ENCODE measurements at places on chromosomes 6 and 20.
A peak's percentile ranks its signal among the peaks of the same experiment; 100 is the strongest.

DNA sequence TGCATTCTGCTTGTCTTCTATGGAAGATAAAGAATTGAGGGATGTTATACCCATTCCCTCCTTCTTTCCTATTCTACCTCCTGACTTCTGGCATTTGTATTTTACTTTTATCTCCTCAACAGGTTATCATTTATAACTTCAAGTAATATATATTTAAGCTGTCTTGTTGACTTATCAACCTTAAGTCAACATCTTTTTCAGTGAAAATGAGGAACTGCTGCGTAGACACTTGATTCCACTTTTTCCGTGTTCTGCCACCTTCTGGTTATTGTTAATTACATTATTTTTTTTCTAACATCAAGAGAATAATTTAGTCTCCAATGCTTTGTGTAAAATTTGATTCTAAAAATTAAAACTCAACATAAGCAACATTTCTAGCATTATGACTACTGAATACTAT is 107.5 kb downstream of the PRKN start:
- peak; percentile 17 for DNase-seq

GRCh38 chr6:159074876-159075275 is 30.1 kb upstream of the TAGAP start:
- no peak for DNase-seq

DNA sequence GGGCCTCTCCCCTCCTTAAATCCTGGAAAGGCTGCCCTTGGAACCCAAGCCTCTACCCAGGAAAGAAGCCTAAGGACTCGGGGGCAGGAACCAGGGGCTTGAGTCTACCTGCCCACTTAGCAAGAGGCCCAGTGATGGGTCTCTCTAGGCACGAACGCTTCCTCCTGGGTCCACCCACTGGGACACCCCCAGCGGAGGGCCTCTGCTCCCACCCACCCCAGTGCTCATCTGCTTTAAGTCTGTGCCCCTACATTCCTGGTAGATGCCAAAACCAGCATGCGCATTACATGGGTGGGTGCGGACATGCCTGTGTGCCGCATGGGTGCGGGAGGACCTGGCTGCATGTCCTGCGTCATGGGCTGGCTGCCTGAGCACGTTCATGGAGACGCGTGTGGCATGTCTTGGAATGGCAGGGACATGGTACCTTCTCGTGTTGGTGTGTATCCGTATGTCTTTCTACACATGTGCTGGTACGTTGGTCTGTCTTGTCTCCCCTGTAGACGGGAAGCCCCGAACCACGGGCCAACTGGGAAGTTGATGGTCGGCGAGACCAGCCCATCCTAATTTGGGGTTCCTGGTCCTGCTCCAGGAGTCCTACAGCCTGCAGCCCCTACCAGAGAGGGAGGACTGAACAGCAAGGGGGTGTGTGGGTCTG is 29.3 kb downstream of the SNPH start:
- DNase-seq, result no peak

- DNase-seq, result no peak
These were observed 160.1 kb upstream of the QKI start for GRCh38 chr6:163254341-163254835.

DNA sequence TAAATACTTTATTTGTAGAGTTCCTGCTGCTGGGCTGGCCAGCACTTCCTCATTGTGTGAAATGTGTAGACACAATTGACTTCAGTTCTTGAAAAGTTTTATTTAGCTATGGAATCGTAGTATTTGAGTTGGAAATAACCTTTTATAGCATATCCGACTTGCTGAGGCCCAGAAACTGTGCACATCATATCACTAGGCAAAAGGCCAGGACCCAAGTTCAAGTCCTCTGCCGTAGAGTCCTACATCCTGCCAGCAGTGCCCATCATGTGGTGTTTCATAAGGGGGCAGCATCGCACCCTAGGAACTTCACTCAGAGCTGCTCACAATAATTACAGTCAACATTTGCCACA is 207.7 kb upstream of the SNX9 start:
- peak; percentile 85 for DNase-seq

DNA sequence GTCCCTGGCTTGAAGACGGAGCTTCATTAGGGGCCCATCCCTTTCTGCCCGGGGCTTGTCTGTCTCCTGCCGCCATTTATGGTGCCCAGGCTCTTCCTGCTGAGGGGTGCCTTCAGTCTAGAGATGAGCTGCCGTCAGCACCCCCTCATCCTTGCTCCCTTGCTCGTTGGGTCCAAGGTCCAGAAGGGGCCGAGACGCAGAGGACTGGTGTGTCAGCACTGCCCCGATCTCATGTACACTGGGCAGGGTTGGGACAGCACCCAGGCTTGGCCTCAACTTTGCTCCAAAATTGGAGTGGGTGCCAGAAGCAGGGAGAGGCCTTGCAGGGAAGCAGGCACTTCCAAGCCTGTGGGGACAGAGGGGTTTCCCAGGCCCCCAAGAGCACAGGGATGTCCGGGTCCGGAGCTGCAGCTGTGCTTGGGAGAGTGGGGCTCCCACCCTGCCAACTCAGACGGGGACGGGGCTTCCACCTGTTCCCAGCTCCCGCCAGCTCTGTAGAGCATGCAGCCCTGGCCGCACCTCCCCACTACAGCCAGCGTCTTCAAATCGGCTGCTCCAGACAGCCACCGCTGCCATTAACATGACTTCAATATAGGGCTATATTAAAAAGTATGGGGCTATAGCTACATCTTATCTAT is 488.8 kb downstream of the TENT5A start:
- DNase-seq, result no peak

- DNase-seq, result no peak
These were observed 205.0 kb downstream of the KCNQ5 start for GRCh38 chr6:72826744-72827438.

DNA sequence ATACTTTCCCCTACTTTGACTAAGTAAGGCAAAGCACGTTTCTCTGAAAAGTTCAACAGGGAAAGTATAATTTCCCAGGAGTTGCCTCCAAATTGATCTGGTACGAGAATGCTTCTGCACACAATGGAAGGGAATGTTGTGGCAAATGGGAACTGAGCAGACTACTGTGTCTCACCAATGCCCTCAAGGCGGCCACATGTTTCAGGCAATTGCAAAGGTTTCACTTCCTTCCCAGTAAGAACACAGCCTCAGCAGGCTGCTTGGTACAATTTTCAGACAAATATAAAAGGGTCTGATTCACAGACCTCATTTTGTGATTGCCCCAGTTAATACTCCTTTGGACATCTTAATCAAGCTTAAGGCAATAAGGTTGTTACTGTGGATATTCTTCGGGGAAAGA is 71.2 kb downstream of the KIAA0319 start:
- DNase-seq, result peak; percentile 51

GRCh38 chr6:150573041-150573681 is 26.5 kb upstream of the PLEKHG1 start:
- no peak for DNase-seq

GRCh38 chr20:32191873-32192272 is 15.7 kb downstream of the PLAGL2 start:
- no peak for DNase-seq

- DNase-seq, result peak; percentile 67
These were observed 56.0 kb downstream of the OTOR start for GRCh38 chr20:16803965-16804792.
